NCI-H1417 treated with DMSO at 0.1 percent for 48 hours (cell line): ENCODE measurements at places on chromosomes 11 and 22.
A peak's percentile ranks its signal among the peaks of the same experiment; 100 is the strongest.

DNA sequence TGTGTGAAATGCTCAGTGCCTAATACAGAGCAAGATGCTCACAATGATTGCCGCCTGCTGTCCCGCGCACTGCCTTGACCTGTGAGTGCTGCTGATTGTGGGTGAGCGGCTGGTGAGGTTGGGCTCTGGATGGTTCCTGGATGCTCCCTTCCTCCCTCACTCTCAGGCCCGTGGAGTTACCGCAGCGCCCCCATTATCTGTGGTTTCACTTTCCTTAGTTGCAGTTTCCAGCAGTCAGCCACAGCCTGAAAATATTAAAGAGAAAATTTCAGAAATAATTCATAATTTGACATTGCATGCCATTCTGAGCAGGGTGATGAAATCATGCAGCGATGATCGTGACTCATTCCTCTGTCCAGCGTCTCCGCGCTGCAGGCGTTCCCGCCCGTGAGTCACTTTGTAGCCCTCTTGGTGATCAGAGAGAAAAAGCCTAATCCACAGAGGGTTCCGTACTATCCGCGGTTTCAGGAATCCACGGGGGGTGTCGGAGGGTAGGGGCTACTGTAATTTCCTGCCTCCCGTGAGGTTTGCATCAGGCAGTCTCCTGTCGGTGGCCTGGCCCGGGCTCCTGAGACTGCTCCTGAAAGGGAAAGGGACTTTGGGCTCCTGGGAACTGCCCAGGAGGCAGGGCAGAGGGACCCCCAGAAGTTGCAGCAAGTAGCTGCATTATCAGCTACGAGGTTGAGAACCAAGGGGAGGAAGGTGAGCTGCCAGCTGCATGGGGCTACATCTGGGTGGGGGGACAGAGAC is 10.6 kb downstream of the RPL3 start:
- DNase-seq, result no peak

GRCh38 chr22:39666926-39667325 is 96.4 kb downstream of the CACNA1I start:
- no peak for DNase-seq

DNA sequence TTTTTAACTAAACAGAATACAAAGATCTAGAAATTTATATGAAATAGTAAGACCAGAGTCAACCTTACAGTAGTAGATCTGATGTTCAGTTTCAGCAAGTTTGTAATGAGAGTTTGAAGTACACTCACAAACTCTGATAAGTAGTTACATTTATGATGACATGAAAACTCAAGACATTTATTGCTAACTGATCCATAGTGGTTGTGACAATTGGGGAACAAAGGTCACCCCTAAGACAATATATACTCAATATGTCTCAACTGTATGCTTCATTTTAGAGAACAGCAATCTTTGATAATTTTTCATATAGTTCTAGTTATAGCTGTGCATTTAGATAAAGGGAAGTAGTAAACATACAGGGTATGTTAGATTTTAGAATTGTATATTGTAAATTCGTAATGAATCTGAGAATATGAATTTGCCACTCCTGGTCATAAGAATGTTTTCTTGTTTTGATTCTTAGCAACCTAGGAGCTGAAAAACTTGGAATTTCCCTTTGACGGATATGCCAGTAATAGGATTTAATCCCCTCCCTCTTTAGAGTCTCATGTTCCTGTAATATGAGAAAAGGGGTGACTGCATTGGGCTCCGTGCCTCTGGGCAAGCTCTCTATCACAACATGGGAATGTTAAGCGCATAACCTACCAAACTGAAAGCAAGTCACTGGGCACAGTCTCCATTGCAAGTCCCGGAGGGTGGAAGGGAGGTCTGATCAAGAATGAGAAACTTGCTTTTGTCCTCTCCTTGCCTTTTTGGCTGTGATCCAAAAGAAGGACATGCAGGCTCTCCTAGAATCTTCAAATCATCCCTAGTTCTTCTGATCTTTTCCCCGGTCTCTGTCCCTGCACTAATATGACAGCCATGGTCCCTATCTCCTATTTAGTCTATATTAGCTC is 11.4 kb downstream of the OR10D3 start:
- DNase-seq, result no peak

- DNase-seq, result no peak
These were observed 209.9 kb downstream of the LARGE1 start for GRCh38 chr22:33710326-33710725.

DNA sequence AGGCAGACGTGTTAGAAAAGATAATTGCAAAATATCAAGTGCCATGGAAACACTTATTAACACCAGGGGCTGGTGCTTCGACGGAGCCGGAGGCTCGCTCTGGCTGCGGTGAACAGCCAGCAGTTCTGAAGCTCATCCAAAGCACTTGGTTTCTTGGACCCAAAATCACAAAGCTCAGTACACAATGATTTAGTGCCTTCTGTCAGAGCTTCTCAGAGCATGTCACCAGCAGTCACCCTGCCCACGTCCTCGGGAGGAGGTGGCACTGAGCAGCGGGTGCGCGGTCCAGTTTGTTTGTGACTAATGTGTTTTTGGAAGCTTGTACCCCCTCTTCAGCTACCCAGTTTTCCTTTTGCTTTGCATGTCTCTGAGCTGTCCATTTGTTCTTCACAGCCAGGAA is 58.7 kb upstream of the KIRREL3 start:
- no peak for DNase-seq

DNA sequence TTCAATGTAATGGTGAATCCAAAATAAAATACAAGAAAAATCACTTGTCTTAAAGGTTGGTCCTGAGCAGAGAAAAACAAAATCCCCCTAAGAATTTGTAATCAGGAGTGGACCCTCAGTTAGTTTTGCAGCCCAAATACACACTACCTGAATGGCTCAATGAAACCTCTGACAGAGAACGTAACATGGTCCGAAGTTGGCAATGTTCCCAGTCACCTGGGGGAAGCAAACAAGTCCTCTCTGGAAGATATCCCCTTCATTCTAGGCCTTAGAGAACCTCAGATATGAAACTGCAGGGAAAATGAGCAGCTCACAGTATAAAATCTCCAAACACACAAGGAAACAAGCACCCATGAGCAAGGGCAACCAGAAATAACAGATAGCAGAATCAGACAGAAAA is 58.2 kb downstream of the MORC2 start:
- DNase-seq, result no peak

DNA sequence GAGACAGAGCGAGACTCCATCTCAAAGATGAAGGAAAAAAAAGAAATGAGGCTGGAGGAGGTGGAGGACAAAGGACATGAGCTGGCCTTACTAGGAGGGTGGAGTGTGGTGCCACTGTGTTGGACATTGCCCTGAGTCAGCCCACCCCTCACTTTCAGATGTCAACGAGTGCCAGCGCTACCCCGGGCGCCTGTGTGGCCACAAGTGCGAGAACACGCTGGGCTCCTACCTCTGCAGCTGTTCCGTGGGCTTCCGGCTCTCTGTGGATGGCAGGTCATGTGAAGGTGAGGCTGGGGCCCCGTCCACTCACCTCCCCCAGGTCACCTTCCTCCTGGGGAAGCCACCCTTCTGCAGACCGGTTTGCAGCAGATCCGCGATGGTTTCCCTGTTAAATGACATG is 40.6 kb downstream of the FBLN1 start:
- DNase-seq, result no peak

- peak; percentile 10 for DNase-seq
These were observed 82.8 kb upstream of the HMGXB4 start for GRCh38 chr22:35174401-35175038.

- DNase-seq, result no peak
These were observed 18.0 kb upstream of the APOA1 start for GRCh38 chr11:116855413-116855812.

GRCh38 chr22:45263463-45264269 is 21.1 kb upstream of the UPK3A start:
- DNase-seq, result no peak

DNA sequence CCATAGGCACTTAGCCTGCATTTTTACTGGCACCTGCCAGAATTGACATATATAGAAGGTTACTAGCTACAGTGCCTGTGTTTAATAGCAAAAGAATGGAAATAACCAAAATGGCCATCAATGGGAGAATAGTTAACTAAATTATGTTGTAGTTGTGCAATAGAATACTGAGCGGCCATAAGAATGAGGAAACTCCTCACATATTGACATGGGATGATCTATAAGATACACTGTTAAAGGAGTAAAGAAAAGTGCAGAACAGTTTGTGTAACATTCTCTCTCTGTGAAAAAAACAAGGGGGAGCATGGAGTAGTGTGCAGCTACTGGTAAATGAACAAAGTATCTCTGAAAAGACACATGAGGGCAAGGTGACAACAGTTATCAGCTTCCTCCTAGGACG is 21.5 kb downstream of the ARAP1 start:
- no peak for DNase-seq

GRCh38 chr11:102840018-102840417 is 3.4 kb downstream of the MMP3 start:
- no peak for DNase-seq

- no peak for DNase-seq
These were observed 1003.3 kb upstream of the CCDC90B start for GRCh38 chr11:84289381-84289906.

DNA sequence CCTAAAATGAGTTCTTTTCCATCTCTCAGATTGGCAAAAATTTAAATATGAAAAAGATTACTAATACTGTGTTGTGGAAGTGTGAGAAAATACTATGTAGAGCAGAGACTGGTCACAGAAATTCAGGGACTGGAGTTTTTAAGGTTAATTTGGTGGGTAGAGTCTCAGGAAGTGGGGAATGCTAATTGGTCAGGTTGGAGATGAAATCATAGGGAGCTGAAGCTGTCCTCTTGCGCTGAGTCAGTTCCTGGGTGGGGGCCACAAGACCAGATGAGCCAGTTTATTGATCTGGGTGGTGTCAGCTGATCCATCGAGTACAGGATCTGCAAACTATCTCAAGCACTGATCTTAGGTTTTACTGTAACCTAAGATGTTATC is 29.4 kb upstream of the TMEM86A start:
- DNase-seq, result no peak

DNA sequence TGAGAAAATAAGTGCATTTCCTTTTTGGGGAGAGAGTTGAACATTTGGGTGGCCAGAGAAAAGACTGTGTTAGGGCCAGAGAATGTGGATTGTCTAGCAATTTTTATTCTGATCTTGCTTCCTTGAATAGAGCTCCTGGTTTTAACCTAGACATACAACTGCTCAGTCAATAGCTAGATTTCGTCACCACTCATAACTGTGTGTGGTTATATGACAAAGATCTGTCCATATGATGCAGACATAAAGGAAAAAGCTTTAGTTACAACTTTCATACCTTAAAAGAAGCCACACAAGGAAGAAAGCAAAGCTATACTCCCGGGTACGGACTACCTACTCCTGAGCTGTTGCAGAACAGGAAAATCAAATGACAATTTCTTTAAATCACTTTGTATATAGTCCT is 37.2 kb downstream of the MS4A6A start:
- DNase-seq, result no peak

- DNase-seq, result no peak
These were observed 40.6 kb upstream of the CRYBB3 start for GRCh38 chr22:25159028-25159427.

DNA sequence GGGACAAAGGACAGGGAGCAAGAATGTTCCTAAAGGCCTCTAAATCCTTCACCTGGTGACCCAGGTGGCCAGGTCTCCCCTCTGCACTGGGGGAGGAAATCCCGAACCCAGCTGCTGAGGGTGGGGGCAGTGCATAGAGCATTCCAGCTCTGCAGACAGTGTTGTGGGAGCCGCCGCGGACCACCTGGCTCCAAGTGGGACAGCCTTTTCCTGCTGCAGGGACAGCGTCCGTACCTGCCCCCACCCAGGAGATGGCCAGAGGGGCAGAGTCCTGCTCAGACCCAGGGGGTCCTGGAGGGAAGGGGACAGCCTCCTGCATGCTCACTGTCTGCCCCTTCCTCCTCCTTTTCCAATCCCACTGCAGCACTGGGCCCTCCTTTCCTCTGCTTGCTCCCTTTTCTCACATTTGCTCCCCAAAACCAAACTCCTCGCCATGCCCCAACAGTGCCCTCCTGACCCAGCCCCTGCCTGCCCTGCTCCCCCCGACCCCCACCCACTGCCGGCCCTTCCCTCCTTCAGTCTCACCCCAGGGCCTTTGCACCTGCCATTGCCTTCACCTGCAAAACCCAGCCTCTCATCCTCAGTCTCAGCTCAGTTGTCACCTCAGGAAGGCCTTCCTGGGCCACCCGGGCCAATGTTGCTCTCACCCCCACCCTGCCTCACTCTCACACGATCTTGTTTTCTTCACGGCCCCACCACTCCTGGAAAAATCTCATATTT is 12.8 kb downstream of the PNPLA5 start:
- no peak for DNase-seq

DNA sequence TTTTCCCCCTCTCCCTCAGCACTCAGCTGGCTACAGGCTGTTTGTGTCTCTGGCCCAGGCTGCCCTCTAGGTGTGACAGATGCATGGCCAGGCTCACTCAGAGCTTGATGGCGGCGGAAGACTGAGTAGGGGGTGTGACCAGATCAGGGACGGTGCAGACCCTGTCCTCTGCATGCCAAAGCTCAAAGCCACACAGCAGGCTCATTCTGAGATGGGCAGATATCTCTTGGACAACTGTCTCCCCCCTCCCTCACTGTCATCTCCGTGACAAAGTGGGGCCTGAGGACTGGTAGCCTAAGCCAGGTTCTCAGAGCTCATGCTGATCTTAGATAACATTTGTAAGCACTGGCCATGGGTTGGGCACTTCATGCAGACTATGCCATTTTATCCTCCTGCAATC is 231.3 kb downstream of the DSCAML1 start:
- DNase-seq, result no peak

GRCh38 chr11:72856065-72856464 is 41.9 kb downstream of the ATG16L2 start:
- DNase-seq, result no peak

DNA sequence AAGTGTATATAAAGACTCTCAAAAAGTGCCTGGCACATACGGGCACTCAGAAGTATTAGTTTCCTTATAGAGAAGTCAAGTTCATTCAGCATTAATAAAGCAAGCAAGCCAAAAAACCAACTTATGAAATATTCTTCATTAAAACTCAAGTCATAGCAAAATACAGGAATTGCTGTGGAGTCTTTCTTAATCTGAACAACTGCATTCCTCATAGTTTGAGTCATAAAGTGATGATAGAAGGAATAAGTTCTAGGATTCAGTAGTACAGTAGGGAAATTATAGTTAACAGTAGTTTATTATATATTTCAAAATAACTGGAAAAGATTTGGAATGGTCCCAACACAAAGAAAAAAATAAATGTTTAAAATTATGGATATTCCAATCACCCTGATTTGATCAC is 200.3 kb downstream of the C11orf91 start:
- no peak for DNase-seq

GRCh38 chr11:12185106-12185690 is 74.8 kb downstream of the MICAL2 start:
- DNase-seq, result no peak

- DNase-seq, result no peak
These were observed 10.4 kb downstream of the EHF start for GRCh38 chr11:34631297-34631696.
